ENCODE measurements at places on chromosomes 7 and 10.

DNA sequence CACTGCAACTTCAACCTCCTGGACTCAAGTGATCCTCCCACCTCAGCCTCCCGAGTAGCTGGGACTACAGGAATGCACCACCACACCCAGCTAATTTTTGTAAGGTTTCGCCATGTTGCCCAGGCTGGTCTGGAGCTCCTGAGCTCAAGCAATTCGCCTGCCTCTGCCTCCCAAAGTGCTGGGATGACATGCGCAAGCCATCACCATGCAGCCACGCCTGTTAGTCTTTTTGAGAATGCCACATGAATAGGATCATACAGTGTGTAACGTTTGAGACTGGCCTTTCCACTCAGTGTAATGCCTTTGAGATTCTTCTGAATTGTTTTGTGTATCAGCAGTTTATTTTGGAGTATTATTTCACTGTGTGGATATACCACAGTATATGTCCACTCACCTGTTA lies 75.7 kb upstream of the MSRB2 start:
- H3K4me1 ChIP-seq: no peaks in the 10 kb centered on the region
- DNase-seq: no peak
- no peak overlapping the region for H3K27ac ChIP-seq

DNA sequence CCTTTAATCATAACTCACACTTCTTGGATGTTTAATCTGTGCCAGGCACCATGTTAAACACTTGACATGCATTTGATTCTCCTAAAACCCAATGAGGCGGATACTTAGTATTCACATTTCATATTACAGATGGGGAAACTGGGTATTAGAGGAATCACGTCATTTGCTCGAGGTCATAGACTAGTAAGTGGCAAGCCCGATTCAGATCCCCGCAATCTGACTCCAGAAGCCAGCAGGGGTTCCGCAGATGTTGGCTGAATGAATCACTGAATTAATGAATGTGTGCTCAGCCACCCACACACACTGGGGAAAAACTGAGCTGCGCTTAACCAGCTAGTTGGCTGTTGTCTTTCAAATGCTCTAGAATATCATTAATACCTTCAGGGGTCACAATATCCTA lies 22.5 kb upstream of the ENO4 start:
- H3K27ac ChIP-seq: no peak overlapping the region
- no peaks in the 10 kb centered on the region for H3K4me1 ChIP-seq
- DNase-seq: no peak

GRCh38 chr10:1153805-1154351 lies 97.7 kb downstream of the WDR37 start:
- no peaks in the 10 kb centered on the region for H3K36me3 ChIP-seq
- H3K4me3 ChIP-seq: no peak overlapping the region
- DNase-seq: peak; percentile 23
- no peak overlapping the region for H3K27ac ChIP-seq

DNA sequence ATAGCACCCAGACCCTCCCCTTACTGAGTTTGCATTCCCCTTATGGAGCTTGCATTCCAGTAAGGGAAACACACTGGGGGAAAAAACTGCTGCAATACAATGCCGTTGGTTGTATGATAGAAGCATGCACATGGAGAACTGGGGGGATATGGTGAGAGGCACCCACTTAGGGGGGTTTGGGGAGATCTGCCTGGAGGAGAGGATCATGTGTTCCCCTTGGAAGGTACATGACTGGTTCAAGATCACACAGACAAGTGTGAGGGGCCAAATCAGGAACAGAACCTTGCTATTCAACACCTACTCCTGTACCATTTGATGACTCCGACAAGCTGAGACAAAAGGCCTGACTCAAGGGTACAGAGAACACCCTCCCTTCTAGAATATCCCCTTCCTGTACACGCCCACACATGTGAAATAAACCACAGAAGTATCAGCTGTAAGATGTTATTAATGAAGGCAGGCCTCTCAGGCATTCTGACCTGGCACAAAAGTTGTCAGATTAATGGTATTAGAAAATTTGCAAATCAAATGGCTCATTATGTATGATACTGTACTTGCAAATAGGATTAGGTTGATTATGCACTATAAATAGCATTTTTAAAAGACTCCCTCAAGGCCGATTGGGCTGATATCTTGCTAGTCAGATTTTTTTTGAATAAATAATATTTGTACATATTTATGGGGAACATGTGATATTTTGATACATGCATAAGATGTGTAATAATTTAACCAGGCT lies 122.2 kb downstream of the NPY start:
- no peak overlapping the region for H3K4me3 ChIP-seq
- no peaks in the 10 kb centered on the region for H3K4me1 ChIP-seq
- DNase-seq: no peak
- no peaks in the 10 kb centered on the region for H3K36me3 ChIP-seq

GRCh38 chr7:2651847-2652735 lies 20.3 kb downstream of the TTYH3 start:
- no peak overlapping the region for H3K27ac ChIP-seq
- no peak overlapping the region for H3K4me3 ChIP-seq
- no peaks in the 10 kb centered on the region for H3K27me3 ChIP-seq
- DNase-seq: no peak
- H3K4me1 ChIP-seq: no peaks in the 10 kb centered on the region

- no peak overlapping the region for H3K27ac ChIP-seq
- H3K4me3 ChIP-seq: no peak overlapping the region
- H3K4me1 ChIP-seq: no peaks in the 10 kb centered on the region
Measured at GRCh38 chr10:127880557-127880956, 12.2 kb downstream of the CLRN3 start.

DNA sequence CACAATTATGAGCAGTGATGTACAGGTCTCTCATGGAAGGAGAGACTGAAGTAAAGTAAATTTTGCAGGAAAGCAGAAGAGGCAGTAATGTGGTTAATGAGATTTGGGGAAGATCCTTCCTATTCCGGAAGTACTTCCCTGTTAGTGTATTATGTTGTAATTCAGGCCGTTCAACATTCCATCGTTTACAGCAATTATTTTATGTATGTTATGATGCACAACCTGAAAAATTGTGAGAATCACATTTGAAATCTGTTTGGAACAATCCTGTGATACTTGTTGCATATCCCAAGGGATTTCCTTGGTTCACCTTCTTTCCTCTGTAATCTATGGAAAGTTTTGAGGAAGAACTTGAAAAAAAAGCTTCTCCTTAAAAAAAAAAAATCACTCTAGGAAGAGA lies 247.8 kb downstream of the SEMA3A start:
- no peak overlapping the region for H3K4me3 ChIP-seq
- no peak for DNase-seq
- no peak overlapping the region for H3K27ac ChIP-seq

DNA sequence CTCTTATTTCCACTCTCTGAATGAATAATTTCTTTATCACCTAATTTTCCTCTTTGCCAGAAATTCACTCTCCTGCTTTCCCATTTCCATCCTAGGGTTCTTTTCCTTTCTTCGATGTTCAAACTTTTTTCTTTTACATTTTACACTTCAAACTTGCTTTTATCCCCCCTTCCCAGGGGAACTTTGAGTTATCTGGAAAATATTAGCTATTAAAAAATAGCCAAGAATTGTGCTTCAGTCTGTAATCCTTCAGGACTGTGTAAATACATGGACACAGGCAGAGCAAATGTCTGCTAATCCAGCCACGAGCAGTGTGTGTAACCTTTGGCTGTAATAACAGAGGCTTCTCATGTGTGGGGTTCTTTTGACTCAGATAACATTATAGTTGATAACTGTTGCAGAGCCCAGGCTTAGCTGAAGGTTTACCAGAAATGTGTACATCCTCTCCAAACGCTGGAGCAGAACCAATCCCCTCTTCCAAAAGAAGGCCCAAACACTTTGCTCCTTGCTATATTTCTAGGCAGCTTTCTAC lies 4.6 kb downstream of the ASB4 start:
- no peak for DNase-seq
- H3K36me3 ChIP-seq: no peaks in the 10 kb centered on the region
- no peak overlapping the region for H3K4me3 ChIP-seq
- H3K27me3 ChIP-seq: peaks cover 2% of the 10 kb centered on the region
- H3K4me1 ChIP-seq: no peaks in the 10 kb centered on the region

GRCh38 chr10:22833781-22834180 lies 94.1 kb upstream of the ARMC3 start:
- no peak for DNase-seq
- no peak overlapping the region for H3K4me3 ChIP-seq
- no peaks in the 10 kb centered on the region for H3K27me3 ChIP-seq
- H3K4me1 ChIP-seq: no peaks in the 10 kb centered on the region
- no peak overlapping the region for H3K27ac ChIP-seq

GRCh38 chr10:54843085-54843646 lies 42.1 kb upstream of the PCDH15 start:
- no peak overlapping the region for H3K4me3 ChIP-seq
- H3K27me3 ChIP-seq: no peaks in the 10 kb centered on the region
- no peak for DNase-seq
- no peaks in the 10 kb centered on the region for H3K36me3 ChIP-seq
- no peaks in the 10 kb centered on the region for H3K4me1 ChIP-seq
- H3K27ac ChIP-seq: no peak overlapping the region

DNA sequence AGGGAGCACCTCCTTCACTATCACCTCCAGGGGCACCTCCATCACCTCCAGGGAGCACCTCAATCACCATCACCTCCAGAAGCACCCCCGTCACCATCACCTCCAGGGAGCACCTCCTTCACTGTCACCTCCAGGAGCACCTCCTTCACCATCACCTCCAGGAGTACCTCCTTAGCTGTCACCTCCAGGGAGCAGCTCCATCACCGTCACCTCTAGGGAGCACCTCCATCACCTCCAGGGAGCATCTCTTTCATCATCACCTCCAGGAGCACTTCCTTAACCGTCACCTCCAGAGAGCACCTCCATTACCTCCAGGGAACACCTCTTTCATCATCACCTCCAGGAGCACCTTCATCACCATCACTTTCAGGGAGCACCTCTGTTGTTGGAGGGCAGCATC lies 103.0 kb downstream of the DNAJB6 start:
- DNase-seq: no peak
- peaks cover 12% of the 10 kb centered on the region for H3K27me3 ChIP-seq
- H3K36me3 ChIP-seq: no peaks in the 10 kb centered on the region
- H3K4me3 ChIP-seq: no peak overlapping the region
- no peak overlapping the region for H3K27ac ChIP-seq

DNA sequence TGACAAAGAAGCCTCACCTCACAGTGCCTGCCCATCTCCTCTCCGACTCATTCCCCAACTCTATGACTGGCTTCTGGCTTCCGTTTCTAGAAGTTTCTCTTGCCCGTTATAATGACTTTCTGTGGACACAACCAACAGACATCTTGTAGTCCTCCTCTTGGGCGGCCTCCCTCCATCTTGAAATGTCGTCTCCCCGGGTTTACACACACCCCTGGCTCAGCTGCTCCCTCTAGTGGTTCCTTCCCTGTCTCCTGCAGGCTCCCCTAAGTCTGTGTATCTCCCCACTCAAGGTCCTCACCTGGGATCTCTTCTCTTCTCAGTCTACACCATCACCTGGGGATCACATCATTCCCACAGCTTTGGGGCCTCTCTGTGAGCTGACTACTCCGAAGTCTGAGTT lies 123.4 kb upstream of the NEBL start:
- H3K27ac ChIP-seq: no peak overlapping the region
- H3K36me3 ChIP-seq: no peaks in the 10 kb centered on the region
- H3K4me1 ChIP-seq: no peaks in the 10 kb centered on the region
- H3K4me3 ChIP-seq: no peak overlapping the region
- no peak for DNase-seq
- no peaks in the 10 kb centered on the region for H3K27me3 ChIP-seq

DNA sequence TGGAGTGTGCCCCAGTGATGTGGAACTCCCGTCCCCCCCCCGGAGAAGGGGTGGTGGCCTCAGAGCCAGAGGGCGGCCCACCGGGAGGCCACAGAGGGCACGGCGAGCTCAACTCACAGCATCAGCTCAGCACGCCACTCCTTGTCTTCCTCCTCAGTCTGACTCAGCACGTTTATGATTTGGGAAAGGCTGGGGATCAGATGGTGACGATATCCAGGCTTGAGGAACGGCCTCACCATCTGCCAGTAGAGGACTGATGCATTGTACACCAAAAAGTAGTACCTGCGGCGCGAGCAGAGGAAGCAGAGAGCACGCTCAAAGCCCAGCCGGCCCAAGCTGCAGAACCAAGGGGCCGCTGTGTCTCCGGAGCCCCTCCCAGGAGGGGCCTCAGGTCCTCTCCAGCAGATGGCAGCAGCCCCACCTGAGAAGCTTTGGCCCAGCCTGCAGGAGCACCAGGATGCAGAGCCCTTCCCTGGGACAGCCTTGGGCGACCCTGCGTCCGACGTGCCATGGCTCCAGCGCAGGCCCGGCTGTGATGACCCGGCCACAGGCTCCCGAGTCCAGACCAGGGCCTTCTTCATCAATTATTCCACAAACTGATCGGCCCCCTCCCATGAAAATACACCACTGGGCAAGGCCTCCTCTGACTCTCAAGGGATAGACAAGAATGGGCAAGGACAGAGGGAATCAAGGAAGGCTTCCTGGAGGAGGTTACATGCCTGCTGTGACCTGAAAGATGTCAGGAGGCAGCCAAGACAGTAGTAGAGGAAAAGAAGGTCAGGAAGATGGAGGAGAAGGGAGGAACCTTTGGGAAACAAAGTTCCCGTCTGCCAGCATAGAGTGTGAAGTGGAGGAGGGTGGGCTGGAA lies 3.7 kb downstream of the CFAP46 start:
- no peak overlapping the region for H3K4me3 ChIP-seq
- no peak for DNase-seq
- H3K36me3 ChIP-seq: no peaks in the 10 kb centered on the region
- peaks cover 9% of the 10 kb centered on the region for H3K4me1 ChIP-seq
- H3K27me3 ChIP-seq: no peaks in the 10 kb centered on the region
